ENCODE measurements at places on chromosomes 13 and 19.
A peak's percentile ranks its signal among the peaks of the same experiment; 100 is the strongest.

- no peak for DNase-seq
These were observed 508.4 kb upstream of the MIR17HG start for GRCh38 chr13:90839061-90839460.

DNA sequence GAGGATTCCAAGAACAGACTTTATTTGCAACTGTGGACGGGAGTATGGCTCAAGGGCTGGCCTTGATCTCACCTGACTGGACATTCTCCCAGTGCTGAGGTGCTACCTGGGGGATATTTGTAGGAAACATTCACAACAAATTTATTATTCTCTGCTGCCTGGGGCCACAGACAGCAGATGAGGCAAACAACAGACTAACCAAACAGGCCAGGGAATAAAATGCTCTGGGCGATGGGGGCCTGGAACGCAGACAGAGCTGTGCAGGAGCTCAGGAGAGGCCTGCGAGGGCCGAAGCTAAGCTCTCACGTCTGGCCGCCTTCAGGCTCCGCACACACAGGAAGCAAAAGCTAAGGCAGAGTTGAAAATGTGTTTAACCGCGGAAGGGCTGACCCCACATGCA, 7.8 kb downstream of the PLPP2 start:
- no peak for DNase-seq

DNA sequence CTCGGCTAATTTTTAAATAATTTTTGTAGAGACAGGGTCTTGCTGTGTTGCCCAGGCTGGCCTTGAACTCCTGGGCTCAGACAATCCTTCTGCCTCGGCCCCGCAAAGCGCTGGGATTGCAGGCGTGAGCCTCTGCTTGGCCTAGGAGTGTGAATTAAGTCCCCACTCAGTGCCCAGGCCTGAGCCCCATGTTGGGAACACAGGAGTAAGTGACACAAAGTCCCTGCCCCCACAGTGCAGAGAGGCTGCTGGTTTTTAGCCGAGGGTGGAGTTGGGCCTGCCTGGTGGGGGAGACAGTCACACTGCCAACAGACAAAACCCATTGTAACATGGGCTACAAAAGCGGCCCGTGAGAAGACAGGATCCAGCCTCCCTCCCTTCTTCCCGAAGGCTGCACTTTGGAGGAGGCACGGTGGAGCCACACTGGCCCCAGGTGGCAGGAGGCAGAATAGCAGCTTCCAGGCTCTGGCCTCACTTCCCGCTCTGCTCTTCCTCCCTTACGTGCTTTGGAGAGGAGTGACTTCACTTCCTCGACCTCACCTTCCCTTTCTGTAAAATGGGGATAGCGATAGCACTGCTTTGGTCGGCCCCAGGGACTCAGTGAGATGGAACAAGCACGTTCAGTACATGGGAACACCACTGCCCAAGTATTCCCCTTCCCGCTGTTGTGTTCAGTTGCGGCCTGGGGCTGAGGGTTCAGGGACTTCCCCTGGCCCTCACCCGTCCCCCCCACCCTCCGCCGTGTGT, 15.2 kb upstream of the EHD2 start:
- DNase-seq = peak; percentile 61

- DNase-seq = no peak
These were observed at the start of gene RGCC for GRCh38 chr13:41456768-41457588. RGCC (plus strand) TSS chr13:41457550; CDS start chr13:41457708, 158 bp downstream.

GRCh38 chr19:4580961-4581665, 21.6 kb upstream of the SEMA6B start:
- no peak for DNase-seq

DNA sequence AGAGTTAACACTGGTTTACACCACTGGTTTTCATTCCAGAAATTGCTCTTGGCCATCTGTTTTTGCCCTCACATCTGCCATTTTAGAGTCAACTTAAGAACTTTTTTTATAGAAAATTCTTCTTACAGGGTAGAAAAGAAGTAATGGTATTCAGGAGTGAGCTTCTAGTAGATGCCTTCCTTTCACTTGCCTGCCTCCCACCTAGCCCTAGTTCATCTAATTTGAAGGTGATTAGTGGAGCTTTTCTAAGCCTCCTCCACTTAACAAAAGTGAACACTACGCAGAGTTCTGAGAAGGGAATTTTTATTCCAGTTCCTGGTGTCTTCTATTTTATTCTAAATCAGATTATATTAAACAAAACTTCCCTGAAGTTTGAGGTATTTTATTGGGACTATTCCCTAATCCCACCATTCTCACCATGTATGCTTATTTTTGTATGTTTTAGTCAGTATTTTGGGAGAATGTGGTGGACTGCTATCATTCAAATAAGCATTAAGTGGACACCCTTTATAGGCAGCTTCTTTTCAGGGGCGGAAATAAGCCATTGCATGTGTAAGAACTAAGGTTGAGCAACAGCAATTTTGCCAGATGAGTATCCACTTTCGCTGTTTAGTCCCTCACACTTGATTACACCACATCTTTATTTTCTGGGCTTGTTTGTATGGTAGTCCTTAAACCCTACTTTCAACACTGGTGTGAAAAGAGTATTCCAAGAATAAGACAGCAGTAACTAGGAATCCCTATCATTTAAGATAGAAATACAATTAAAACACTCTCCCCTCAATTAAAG, 156.9 kb downstream of the ENOX1 start:
- DNase-seq = no peak

GRCh38 chr13:99689955-99690354, 188.7 kb downstream of the TM9SF2 start:
- no peak for DNase-seq

GRCh38 chr19:17450264-17451075, 2.0 kb upstream of the TMEM221 start:
- no peak for DNase-seq

All from fibroblast of skin of left quadriceps (primary cell).